ENCODE measurements at places on chromosomes 1 and 21.

- no peak for DNase-seq
Observed at GRCh38 chr21:14376854-14377253, 6.1 kb downstream of the HSPA13 start.

DNA sequence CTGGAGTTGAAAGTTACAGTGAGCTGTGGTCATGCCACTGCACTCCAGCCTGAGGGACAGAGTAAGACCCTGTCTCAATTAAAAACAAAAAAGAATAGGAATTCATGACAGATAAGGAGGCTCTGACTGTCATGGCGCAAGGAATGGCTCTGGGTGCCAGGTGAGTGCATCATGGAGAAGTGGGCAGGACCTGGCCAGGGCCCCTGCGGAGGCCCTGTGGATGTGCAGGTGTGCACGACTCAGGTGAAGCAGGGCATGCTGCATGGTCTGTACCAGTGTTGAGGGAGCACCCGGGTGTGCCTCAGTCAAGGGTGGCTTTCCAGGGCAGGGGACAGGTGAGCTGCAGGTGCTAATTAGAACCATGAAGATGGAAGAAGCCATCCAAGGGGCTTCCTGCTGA is 14.0 kb downstream of the SLC1A7 start:
- no peak for DNase-seq

GRCh38 chr1:178037510-178038253 is 56.2 kb upstream of the RASAL2 start:
- peak; percentile 15 for DNase-seq

GRCh38 chr1:36232212-36233095 is 8.2 kb downstream of the THRAP3 start:
- no peak for DNase-seq

- DNase-seq, result no peak
Observed at GRCh38 chr1:46218443-46218842, 15.3 kb downstream of the LURAP1 start.

- no peak for DNase-seq
Observed at GRCh38 chr1:232319518-232320210, 310.3 kb downstream of the SIPA1L2 start.

DNA sequence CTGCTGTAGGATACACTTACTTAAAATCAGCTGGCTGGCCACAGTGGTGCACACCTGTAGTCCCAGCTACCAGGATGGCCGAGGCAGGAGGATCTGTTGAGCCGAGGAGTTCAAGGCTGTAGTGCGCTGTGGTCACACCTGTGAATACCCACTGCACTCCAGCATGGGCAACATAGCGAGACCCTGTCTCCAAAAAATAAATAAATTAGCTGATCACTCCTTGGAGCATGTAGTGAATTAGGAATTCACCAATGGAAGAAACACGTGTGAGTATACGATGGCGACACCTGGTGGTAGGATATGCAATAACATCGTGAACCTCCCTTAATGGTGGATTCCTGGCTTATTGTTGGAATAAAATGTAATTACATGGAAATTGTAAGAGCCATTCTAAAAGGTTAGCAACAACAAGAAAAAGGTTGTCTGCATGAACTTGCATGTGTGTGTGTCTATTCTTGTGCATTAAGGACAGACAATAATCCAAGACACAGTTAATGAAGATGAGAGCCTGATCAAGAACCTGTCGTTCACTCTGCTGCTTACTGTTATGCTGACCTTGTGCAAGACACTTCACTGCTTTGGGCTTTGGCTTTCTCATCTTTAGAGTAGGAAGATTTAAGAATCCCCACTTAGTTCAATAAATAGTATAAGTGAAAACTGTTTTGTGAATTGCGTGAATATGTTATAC is 38.6 kb upstream of the COX20 start:
- peak; percentile 69 for DNase-seq

DNA sequence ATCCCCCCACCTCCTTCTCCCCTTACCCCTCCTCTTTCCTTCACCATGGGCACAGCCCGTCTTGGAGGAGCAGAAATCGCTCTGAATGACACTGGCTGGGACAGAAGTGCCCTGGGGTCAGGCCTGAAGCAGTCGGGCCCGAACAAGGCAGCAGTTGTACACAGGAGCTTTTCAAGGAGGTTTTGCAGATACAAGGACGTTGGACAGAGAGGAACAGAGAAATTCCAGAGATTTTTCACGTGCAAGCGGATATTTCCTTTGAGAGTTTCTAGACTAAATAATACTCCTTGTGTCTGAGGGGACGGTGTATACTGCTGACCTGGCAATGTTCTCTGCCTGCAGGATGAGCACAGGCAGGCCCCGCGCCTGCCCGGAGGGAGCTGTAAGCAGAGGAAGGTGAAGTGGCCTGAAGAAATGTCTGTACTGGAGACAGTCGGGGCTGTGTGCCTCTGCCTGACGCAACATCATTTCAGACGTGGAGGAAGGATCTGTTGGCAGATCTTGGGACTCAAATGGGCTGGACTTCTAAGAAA is 95.3 kb upstream of the SLC25A33 start:
- DNase-seq, result no peak

DNA sequence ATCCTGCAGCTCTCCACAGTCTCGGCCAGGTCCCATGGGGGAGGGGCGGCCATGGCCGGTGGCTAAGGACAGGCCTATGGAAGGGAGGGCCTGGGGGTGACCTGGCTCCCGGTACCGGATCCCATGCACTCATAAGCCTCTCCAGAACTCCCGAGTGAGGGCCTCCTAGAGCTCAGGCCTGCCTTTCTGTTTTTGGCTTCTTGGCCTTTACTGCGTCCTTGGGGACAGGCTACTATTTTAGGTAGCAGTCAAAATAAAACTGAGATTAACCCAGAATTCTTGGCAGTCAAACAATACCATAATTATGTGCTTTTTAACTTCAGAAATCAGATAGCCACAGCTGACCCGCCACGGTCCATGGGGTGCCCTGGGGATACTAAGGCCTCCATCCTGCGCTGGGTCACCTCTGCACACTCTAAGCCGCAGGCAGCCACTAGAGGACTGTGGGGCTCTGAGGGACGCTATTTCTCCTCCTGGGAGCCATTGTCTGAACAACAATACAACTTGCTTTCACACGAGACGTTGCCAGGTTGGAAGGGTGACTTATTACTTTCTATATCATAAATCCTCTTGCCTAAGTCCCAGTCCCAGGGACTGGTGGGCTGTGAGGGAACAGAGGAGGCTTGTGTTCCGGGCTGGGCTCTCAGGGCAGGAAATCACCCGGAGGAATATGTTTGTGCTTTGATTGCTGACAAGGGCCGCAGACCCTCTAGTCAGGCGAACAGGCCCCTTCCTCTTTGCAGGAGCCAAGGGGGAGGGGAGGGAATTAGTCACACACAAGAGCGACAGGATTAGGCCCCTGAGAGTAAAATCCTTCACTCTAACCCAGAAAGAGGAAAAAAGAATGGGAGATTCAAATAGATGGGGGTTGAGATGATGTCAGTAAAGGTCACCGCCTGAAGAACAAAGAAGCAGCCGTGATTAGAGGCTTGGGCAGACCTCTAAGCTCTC is 40.7 kb upstream of the BCAR3 start:
- no peak for DNase-seq

DNA sequence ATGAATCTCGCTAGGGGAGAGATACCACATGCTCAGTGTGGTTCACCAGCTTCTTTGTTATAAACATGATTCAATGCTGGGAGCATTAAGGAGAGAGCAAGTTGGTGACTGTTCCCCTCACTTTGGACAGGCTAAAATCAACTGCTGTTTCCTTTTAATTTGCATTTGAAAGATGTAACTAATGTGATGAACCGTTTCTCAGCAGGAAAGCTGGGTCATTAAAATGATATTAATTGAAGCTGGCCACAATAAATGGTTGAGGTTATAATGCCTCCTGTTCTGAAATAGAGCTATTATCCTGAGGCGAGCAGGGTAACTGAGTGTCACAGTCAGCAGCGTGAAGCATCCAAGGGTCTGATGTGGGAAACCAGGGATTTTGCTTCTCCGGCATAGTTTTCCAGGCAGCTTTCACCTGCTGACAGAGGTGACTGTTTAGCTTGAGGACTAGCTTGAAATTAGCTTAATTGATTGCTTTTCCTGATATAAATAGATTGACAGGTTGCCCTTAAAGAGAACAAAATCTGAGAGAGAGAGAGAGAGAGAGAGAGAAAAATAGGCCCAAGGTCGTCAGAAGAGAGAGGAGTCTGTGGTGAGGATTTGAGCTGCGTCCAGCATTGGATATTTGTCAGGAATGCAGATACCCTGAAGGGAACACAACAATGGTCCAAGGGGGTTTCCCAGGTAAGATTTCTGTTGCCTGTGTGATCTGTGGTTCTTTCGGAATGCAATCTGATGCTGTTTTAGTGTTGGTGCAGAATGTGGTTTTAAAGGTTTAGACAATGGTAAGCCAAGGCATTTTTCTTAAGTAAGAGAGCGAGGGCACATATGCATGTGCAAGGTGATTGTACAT is 209.7 kb downstream of the PATJ start:
- no peak for DNase-seq

GRCh38 chr21:37204580-37204979 is 62.6 kb downstream of the VPS26C start:
- no peak for DNase-seq

- no peak for DNase-seq
Observed at GRCh38 chr1:160652924-160653619, 6.2 kb upstream of the SLAMF1 start.

GRCh38 chr1:198151688-198152087 is 5.1 kb upstream of the NEK7 start:
- no peak for DNase-seq

- DNase-seq, result no peak
Observed at GRCh38 chr1:36731226-36732014, 248.7 kb upstream of the CSF3R start.

- DNase-seq, result no peak
Observed at GRCh38 chr1:54139711-54140110, 13.1 kb downstream of the CDCP2 start.

DNA sequence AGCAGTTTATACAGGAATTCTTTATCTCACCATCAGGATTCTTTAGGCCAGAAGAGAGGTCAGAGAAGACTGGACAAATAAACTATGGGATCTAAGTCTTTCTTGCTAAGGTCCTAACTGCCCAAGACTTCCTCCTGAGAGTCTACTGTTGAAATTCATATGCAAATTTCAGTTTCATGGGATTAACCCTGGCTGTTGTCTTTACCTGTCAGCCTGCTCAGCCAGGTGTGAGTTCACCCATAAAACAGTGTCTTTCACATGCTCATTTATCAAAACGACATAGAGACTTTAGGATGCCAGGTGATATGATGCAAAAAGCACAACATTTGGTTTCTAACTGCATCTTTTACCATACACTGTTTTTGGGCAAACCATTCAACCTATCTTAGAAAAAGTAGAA is 211.0 kb downstream of the PDE4B start:
- DNase-seq, result no peak

GRCh38 chr1:163315773-163316374 is 5.9 kb upstream of the NUF2 start:
- no peak for DNase-seq

DNA sequence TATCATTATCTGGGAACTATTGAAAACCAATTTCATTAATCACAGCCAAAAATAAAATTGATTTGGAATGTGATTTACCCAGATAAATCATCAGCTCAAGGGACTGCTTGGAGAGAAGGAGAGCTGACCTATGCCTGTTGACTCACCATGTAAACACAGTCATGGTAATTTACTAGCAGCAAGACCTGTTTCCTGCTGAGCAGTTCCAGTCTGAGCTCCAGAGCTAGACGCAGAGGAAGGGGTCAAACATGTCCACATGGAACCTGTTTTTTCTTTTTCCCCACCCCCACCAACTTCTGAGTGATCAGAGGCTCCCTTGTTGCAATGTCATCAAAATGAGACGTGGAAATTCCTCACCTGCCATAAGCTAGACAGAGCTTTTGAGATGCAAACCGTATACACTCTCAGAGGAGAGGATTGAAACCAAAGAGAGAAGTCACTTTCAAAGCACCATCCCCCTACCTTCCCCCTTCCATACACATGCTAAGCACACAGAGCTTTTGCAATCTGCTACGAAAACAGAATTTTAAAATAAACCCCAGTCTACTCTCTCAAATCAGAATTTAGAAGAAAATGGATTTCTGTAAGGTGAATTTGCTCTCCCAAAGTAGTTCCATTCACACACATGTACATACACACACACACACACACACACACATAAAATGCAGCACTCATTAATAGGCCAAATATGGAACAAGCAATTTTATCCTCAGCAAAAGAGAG is 55.9 kb upstream of the PTGFRN start:
- DNase-seq, result peak; percentile 61

GRCh38 chr1:208542309-208542708 is 298.1 kb upstream of the PLXNA2 start:
- no peak for DNase-seq

- DNase-seq, result peak; percentile 19
Observed at GRCh38 chr21:15631342-15631741, 98.4 kb upstream of the USP25 start.

DNA sequence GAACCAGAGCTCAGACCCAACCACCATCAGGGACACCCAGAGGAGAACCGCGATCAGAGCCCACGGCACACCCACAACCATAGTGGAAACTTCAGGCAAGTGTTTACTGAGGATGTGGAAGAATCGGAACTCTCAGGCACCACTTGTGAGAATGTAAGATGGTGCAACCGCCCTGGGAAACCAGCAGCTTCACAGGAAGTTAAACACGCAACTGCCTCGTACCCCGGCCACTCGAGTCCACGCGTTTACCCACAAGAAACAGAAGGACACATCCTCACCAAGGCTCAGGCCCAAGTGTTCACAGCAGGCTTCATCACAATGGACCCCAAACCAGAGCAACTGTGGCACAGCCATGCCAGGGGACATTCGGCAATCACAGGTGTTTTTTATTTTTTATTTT is 51.4 kb upstream of the COL6A2 start:
- no peak for DNase-seq

DNA sequence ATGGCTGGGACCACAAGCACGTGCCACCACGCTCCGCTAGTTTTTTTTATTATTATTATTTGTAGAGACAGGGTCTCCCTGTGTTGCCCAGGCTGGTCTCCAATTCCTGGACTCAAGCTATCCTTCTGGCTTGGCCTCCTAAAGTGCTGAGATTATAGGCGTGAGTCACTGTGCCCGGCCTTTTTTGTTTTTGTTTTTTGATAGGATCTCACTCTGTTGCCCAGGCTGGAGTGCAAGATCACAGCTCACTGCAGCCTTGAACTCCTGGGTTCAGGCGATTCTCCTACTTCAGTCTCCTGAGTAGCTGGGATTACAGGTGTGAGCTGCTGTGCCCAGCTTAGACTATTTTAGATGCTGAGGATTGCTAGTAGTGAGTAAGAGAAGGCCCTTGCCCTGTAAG is 11.8 kb upstream of the RNF11 start:
- DNase-seq, result no peak

DNA sequence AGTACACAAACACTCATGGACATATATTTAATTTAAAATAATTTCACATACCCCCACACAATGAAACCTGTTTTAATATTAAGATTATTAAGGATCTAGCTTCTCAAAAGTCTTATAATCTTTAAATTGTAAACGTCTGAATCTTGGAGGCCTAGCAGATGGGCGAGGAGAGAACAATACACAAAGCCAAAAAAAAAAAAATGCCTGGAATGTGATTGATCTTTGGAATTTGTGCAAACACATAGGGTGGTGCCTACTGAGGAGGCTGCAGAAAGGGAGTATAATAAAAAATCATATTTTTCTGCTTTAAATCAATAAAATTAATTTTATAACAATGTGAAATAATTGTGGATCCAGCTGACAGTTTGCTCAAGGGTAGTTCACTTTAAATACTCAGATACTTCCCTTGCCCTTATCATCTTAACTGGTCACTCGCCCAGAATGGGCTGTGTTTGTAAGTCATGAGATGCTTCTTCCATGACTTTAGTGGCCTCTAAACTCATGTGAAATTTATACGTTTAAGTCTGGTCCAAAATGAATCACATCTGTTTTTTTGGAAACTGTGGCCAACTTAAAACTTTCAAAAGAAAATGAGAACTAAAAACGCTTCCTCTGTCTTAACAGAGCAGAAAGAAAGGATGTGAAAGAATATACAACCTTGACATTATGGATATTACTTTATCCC is 802.8 kb upstream of the CXADR start:
- DNase-seq, result no peak
